Fibroblast of pulmonary artery (primary cell): ENCODE measurements at places on chromosomes 6 and 20.

DNA sequence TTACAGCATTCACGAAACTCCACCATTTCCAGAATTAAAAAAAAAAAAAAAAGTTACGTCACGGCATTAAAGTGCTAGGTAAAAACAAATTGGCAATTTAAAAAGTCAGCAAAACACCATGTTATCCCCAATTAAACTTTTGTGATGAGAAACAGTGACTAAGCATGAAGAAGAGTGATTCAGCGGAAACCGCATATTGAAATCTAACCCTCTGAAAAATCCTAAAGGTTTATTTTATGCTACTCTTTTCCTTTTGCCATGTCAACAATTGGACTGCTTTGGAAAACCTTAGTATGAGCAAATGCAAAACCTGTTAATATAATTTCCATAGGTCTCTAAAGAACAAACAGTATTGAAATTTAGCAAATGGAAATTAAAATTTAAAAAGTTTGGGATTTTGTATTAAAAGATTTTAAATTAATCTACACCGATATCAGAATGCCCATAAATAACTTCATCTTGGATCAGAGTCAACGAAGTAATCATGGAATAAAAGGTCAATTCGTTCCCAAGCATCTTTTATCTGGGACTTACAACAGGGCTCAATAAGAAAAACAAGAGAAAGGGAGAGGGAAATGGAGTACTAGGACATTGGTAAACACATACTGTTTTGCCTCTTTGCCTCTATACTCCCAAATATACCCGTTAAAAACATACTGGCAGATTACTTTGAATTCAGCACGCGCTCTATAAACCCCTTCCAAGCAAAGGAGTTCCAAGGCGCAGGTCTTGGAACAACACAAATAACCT, 1.1 kb downstream of the FBXO30 start:
- peak; percentile 74 for DNase-seq

GRCh38 chr6:7201732-7202541, 94.2 kb downstream of the RREB1 start:
- DNase-seq = no peak

DNA sequence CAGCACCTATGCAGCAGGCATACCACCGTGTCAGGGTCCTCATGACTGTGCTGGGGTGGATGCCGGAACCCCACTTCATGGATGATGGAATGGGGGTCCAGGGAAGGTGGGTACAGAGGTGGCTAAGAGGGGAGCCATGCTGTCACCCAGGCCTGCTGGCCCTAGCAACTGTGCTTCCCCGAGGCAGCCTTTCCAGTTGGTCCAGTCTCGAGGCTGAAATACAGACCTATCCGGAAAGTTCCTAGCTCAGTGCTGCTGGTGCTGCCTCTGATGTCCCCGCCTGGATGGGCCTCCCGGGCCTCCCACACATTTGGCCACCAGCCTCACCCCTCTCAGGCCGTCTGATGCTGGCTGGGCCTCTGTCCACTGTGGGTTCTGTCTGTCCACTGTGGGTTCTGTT, 17.4 kb downstream of the SIRPA start:
- no peak for DNase-seq

GRCh38 chr6:34597605-34598353, 41.6 kb upstream of the SPDEF start:
- no peak for DNase-seq

- no peak for DNase-seq
These were observed 8.9 kb downstream of the ESF1 start for GRCh38 chr20:13775867-13776266.

DNA sequence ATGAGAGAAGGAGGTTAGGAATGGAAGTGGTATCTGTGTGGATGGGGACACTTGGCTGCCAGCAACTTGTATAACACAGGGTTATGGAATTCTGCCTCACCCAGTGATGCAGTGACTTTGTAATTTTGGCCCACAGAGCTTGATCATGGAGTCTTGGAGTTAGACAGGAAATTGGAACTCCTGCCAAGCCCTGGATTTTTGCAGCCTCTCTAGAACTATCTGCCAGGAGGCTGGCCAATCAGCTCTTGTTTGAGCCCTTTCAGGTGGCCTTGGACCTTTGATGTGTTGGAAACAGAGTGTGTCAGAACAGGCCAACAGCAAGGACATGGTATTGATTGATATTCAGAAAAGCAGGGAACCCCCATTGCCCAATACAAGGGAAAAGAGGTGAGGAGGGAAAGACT, 157.7 kb upstream of the GGTLC1 start:
- DNase-seq = no peak

GRCh38 chr6:45563844-45564243, 186.1 kb upstream of the SUPT3H start:
- no peak for DNase-seq

DNA sequence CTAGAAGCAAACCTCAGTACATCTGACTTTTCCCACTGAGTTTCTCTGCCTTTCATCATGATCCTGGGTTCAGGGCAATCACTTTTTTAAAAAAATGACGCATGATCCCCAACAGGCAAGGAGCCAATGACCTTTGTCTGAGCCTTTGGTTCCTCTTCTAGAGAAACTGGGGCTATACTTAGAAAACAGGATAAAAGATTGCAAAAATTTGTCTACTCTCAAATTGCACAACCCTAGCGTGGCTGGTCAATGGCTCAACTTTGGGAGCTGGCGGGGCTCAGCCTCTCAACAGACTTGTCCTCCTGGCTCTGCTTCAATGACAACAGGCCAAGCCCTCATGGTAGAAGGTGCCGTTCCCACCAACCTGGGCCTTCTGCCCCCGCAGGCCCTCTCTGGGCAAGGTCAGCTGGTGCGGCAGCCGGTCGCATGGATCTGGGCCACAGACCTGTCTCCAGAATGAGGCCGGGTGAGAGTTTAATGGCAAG, 48.7 kb downstream of the PDYN start:
- DNase-seq = peak; percentile 91

GRCh38 chr6:14147891-14148290, 30.3 kb downstream of the CD83 start:
- peak; percentile 4 for DNase-seq

DNA sequence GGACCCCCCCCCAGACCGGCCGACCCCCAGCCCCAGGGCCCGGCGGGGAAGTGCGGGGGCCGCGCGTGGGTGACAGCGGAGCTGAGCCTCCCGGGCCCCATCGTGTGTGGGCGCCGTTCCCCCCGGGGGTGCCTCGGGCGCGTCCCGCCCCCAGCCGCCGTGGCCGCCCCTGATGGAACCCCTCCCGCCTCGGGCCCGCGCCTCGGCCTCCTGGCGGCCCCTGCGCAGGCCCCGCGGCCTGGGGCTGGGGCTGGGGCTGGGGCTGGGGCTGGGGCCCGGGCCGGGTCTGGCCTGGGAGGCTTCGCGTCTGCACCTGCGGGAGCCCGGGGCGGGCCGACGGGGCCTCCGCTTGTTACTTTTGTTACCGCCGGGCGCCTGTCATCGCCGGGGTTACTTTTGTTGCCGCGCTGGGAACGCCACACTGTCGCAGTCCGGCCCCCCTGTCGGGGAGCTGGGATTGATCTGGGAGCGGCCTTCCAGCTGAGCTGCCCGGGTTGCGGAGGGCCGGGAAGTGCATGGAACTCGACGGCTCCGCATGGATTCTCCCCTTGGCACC, 598 bp downstream of the OGFR start:
- no peak for DNase-seq

DNA sequence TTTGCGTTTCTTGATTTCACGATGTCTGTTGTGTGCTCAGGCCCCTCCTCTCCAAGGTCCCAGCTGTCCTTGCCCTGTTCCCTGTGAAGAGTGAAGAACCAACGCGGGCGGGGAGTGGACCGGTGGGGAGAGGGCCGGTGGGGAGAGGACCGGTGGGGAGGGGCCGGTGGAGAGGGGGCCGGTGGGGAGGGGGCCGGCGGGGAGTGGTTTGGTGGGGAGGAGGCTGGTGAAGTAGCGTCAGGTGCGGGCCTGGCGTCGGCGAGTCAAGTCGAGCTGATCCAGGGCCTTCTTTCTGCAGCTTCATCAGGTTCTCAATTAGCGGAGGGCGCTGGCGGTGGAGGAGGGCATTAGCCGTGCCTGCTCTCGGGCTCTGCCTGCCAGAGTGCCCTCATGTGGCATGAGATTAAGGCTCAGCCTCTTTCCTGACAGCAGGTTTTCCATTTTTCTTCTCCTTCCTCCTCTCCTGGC, 21.2 kb upstream of the BHLHE23 start:
- no peak for DNase-seq

DNA sequence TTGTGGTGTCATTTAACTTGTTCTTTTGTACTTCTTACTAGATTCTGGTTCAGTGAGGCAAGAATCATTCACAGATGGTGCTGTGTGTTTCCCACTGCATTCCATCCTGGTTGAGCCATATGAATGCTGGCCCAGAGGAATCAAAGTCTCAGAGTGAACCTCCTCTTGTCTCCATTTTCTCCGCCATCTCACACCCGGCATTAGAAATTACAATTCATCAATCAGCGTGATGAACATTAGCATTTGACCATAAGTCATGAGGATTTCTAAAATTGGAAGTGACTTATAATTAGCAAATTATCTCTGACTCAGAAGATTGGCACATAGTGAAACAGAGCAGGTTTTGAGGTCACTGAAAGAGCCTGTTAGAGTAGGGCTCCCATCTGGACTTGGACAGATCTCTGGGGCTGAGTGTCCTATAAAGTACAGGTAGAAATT, 25.2 kb downstream of the TNFAIP3 start:
- DNase-seq = no peak

GRCh38 chr6:16473908-16474771, 235.8 kb downstream of the GMPR start:
- no peak for DNase-seq

GRCh38 chr20:40314278-40314677, 374.8 kb downstream of the MAFB start:
- no peak for DNase-seq

DNA sequence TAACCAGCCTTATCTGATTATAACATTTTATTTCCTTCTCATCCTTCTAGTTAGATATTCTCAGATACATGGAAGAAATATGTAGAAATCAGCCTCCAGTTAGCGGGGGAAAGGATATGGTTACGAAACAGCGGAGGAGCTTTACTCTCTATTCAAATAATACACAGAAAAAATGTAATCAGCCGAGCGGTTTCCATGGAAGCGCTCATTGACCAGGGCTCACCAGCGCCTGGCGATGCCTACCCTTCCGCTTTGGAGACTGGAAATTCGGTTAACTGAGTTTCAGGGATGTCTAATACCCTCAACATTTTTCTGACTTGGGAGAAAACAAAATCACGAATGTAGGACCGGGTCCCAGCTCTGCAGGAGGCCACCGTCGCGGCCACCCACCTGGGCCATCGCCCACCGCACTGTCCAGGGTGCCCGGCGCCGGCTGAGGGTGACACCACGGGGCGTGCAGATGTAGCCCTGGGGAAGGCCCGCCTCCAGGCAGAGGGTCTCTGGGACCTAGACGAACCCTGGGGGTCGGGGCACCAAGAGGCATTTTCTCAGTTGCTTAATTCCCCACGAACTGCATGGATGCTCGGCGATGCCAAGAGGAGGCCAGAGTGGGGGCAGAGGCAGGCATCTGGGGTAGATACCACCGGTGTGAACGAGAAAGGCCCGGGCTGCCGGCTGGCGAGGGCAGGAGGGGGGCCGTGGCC, 1.7 kb downstream of the PRR18 start:
- DNase-seq = no peak

DNA sequence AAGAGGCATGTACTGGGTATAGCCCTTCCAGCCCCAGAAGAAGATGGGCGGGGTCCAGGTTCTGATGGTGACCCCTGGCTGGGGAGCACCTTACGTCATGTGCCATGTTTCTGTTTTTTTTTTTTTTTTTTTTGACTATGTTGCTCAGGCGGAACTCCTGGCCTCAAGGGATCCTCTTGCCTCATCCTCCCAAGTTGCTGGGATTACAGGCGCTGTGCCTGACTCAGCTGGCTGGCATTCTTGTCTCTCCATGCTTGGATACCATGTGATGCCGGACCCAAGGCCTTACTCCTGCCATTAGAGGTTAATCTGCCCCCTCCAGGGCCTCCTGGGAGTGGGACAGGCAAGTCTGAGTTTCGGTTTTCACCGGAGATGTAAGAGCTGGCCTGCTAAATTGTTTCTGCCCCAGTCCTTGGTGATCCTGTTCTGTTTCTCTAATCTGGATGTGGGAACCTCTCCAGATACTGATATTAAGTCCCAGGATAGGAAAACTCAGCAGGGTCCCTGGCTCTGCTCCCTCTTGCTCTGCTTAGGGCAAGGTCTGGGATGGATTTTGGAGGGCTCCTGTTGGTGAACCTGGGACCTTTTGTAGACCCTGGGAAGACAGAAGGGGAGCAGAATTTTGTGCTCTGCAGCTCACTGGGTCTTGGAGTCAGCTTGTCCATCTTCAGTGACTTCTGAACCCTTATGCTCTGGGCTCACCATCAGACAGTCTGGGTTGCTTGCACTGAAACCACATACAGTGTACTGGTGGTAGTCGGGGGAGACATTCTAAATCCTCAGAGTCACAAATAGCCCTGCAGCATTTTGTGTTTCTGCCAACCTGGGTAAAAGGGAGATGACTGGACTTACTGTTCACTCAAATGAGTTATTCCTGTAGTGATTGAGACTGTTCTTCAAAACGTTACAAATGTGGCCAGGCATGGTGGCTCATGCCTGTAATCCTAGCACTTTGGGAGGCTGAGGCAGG, 45.1 kb downstream of the PTK7 start:
- DNase-seq = peak; percentile 98

DNA sequence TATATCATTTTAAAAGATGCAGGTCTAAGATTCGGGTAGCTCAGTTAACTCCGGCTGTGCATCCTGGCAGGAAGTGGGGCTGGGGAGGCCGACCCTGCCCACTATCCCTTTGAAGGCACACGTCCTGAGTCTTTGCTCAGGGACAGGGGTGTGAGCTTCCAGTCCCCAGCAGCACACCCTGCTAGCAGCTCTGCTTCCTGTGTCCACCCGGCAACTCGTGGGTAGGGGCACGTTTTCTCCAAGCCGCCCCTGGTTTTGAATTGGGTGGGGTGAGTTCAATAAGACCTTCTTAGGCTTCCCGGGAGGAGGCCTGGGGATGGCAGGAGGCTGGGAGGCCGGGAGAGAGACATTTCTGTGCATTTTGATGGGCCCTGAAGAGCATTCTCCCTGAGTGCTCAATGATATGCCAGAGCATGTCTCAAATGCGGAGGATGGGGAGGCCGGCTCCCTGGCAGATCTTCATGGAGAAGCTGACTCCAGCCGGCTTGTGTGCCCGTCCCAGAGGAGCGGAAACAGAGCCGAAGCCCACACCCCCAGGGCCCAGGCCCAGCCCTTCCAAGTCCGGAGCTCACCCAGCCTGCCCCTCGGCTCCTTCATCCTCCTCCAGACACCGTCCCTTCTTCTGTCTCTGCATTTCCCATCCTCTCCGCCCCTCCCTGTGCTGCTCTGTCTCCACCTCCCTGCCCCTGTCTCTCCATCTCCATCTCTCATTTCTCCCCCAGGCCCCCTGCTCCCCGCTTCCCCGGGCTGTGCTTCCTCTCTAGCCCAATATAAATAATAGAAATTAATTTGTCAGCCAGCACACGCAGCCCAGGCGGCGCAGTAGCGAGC, 36.3 kb upstream of the ZFAND3 start:
- no peak for DNase-seq

GRCh38 chr6:37838219-37838921, 18.8 kb downstream of the ZFAND3 start:
- peak; percentile 58 for DNase-seq

DNA sequence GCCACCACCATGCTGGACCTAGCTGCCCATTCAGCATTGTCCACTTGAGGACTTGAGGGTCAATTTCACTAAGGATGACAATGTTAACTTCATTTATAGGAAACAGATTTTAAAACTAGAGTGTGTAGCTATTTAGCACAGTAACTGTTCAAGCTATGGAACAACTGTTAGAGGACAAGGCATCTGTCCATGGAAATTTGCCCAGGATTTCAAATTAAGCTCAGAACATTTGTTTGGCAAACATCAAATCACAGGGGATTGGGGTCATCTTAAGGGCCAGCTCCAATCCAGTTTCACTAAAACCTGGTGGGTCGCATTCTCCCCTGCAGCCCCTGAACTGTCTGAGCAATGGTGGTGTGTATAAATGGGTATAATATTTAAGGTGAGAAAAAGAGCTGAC, 35.1 kb downstream of the PM20D2 start:
- DNase-seq = no peak
